ENCODE measurements at places on chromosomes 3 and 15.

- no peak for DNase-seq
Observed at GRCh38 chr3:160956785-160957184, 148.4 kb downstream of the B3GALNT1 start.

DNA sequence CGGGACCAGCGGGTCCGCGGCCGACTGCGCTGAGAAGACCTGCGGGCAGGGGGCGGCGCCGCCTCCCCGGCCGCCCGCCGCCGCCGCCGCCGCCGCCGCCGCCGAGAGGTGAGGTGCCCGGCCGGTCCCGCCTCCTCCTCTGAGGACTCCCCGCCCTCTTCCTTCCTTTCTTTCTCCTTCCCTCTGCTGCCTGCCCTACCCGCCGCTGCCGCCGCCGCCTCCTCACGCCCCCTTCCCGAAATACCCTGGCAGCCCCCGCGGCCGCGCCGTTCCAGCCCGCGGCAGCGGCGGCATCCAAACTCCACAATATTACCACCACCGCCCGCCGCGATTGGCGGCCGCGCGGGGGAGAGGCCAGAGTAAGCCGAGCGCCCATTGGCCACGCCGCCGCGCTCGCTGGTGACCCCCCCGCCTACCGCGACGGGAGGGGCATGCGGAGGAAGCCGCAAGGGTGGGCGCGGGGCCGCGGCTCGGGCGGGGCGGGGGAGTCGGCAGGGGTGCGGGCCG is 61.8 kb upstream of the ANKRD28 start:
- DNase-seq, result peak; percentile 15

GRCh38 chr3:140568842-140569520 is 108.9 kb upstream of the TRIM42 start:
- no peak for DNase-seq

GRCh38 chr3:31908391-31909097 is 72.5 kb downstream of the OSBPL10 start:
- no peak for DNase-seq

DNA sequence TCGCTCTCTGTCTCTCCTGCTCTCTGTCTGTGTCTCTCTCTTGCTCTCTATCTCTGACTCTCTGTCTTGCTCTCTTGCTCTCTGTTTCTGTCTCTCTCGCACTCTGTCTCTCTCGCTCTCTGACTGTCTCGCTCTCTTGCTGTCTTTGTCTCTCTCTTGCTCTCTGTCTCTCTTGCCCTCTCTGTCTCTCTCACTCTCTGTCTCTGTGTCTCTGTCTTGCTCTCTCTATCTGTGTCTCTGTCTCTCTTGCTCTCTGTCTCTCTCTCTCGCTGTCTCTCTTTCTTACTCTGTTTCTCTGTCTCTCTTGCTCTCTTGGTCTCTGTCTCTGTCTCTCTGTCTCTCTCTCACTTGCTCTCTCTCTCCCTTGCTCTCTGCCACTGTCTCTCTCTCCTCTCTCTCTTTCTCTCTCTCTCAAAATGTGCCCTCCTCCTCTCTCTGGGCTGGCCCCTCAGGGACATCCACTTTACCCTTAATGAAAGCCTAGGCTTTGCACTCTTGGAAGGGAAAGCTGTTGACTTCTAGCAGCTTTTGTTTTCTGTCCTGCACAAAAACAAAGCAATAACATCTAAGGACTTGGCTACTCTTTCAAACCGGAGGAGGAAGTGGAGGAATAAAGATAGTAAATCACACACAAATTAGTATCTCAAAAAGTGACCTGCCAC is 73.9 kb upstream of the NR2E3 start:
- no peak for DNase-seq

DNA sequence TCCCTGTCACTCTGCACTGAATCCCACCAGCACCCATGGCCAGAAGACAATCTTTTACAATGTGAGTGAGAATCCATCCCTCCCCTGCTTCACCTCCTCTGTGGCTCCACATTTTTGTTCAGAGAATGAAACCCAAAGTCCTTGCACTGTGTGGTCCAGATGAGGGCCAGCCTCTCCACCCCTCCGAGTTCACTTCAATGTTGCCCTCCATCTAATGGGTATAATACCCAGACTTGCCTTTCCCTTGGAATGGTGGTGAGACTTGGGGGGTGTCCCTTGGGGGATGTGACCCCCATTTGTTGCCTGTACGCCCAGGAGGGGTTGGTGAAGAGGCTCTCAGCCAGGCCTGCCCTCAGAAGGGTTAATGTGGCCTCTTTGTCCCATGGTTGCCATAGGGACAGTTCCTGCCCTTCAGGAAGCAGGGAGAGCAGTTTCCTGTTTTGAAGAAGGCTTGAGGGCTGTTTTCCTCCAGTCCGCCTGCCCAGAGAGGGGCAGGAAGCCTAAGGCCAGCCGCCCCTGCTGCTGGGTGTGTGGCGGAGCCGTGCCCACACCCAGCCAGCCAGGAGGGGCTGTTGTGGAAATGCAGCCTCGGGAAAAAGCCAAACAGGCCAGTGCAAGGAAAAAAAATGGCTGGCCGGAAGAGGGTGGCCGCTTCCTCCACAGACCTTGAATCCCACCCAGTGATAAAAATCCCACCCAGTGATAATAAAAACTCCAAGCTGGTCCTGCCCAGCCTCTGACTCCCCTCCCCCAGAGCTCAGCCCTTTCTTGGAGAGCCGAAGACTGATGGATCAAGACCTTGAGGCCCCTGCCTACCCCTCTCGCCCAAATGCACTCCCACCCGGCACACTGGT is 14.6 kb upstream of the FGD5 start:
- DNase-seq, result no peak

- no peak for DNase-seq
Observed at GRCh38 chr3:12893852-12894251, 52.5 kb upstream of the RPL32 start.

DNA sequence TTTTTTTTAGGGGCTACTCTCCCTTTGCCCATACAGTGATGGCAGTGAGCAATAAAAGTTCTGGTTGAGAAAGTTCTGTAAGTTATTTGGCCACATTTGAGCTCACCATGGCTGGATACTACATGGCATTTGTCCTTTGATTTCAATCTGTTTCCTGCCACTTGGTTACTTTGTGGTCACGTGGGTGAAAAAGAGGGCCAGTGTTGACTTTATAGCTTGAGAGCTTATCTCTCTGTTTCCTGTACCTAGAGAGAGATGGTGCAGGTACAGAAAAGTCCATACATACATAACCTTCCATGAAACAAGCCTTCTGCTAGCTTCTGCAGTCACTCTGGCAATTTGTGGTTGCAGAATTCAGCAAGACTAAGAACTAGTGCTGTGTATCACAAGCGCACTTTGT is 23.4 kb upstream of the MECOM start:
- no peak for DNase-seq

DNA sequence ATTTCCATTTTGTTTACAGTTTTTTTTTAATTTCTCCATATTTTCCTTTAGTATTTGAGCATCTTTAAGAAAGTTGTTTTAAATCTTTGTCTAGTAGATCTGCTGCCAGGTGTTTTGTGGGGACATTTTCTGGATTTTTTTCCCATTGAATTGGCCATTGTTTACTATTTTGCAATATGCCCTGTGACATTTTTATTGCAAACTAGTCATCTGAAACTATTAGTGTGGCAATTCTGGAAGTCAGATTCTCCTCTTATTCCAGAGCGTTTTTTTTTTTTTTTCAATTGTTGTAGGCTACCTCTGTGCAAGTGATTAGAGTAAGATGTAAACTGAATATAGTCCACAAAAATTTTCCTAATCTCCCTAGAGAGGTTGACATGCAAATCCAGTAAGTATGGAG is 334.2 kb downstream of the PYDC2 start:
- no peak for DNase-seq

DNA sequence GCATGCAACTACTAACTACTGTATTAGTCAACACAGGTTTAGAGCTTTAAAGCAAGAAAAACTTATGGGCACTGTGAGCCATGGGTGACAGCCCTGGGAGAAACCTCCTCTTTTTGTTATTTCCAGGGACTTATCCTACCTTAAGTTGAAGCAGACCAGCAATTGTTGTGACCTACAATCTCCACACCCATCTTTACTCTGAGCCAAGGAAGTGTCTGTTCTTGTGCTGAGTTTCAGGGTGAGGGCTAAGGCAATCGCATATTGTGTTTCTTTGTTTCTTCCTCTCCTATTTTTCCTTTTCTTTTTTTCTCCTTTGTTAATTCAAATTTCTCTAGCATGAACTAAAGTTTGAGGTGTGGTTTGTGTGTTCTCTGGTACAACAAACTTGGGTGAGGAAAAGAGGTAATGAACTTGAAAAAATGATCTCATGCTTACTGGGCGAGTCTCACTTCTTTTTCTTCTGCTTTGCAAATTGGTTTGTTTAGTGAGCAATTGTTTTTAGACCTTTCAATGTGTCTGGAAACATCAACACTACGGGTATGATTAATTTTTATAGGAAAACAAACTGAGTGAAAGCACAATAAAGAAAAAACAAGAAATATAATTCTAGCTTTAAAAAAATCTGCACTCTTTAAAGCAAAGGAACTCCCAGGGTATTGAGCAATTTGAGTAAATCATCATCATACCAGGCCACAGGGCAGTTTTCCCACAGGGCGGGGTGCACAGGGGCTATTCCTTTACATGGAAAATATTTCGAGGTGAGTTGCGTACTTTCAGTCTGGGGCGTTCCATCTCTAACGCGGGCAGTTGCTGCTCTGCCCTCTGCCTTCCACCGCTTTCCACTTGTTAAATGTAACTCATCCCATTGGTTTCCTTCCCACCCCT is 2.7 kb downstream of the UPK1B start:
- DNase-seq, result no peak

DNA sequence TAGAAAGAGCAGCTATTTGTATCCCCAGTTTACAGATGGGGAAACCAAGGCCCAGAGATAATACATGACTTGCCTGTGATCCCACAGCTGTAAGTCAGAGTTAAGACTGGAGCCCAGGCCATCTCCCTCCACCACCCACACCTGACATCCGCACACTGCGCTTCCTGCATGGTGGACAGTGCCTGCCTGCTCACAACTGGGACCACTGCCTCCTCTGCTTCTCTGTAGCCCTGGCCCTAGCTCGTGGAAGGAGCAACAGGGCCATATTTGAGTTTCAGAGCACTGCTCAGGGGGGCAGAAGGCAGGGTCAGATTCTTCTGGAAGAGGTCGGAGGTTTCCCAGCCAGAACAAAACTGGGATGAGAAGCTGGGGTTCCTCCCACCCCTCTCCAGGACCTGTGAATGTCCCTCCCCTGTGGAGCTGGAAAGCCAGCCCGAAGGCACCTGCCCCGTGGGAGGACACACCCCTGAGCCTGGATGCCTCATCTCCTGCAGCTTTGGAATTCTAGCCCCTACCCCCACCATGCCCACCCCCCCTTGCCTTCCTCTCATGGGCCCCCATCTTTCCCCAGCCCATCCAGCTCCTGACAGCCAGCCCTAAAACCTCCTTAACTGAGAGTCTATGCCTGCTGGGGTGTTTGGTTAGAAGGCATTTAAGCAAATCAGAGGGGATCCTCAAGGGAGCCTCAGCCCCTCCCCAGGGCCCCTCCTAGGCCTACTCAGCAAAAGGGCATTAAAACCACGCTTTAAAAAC is 100.1 kb downstream of the TPRA1 start:
- no peak for DNase-seq

- no peak for DNase-seq
Observed at GRCh38 chr15:32722136-32722535, 4.3 kb downstream of the GREM1 start.

DNA sequence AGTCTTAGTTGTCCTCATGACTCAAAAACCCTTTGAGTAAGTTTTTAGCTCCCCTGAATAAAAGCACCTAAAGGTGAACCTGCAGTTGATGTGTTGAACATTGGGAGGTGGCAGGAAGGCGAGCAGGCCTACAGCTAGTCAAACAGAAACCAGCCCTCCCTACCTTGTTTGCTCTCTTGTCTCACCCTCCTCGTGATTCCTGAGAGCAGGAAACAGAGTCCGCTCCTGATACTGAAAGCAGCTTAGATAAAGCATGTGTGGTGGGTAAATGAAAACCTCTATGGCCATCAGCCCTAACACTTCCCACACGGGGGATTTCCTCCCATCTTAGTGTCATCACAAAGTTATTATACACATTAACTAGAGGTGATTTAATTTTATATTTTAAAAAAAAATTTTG is 21.8 kb upstream of the CLDN18 start:
- DNase-seq, result no peak

GRCh38 chr3:112122870-112123269 is 10.2 kb downstream of the GCSAM start:
- DNase-seq, result no peak

GRCh38 chr3:185934767-185935464 is 2.9 kb downstream of the TRA2B start:
- DNase-seq, result no peak

GRCh38 chr3:64384561-64384960 is 159.3 kb upstream of the PRICKLE2 start:
- no peak for DNase-seq

DNA sequence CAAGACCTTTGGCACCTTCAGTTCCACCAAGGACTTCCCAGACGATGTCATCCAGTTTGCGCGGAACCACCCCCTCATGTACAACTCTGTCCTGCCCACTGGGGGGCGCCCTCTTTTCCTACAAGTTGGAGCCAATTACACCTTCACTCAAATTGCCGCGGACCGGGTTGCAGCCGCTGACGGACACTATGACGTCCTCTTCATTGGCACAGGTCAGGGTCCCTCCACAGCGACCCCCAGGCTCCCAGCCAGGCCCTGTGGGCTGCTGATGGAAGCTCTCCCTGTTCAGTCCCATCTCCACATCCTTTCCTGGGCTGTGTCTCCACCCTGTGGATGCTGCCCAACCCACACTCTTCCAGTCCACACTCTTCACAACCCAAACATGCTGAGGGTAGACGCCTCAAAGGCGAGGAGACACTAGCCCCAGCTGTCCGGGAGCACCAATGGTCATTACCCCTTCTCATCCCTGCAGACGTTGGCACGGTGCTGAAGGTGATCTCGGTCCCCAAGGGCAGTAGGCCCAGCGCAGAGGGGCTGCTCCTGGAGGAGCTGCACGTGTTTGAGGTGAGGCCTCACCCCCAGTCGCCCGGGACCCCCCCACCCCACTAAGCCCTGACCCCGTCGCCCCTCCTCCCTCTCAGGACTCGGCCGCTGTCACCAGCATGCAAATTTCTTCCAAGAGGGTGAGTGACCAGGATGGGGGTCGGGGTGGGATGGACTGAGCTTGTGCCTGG is 4.3 kb upstream of the LSMEM2 start:
- no peak for DNase-seq

DNA sequence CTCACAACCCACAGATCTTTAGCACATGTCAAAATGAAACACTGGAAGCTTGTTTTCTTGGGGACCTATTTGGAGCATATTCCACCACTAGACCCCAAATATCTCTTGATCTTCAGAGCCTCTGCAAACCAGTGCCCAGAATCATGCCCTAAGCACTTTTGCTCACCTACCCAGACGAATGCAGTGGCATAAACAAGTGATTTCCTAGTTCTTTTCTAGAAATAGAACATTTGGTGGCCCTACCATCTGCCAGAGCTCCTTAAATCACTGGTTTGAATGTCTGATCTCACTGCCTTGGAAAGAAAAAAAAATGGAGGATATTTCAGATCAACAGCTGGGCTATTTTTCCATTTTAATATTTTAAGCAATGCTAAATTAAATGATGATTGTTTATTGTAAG is 5.3 kb downstream of the ZIC4 start:
- no peak for DNase-seq

GRCh38 chr15:67150023-67150860 is 84.8 kb downstream of the SMAD3 start:
- peak; percentile 75 for DNase-seq
